ENCODE measurements at places on chromosomes 7 and 10.

DNA sequence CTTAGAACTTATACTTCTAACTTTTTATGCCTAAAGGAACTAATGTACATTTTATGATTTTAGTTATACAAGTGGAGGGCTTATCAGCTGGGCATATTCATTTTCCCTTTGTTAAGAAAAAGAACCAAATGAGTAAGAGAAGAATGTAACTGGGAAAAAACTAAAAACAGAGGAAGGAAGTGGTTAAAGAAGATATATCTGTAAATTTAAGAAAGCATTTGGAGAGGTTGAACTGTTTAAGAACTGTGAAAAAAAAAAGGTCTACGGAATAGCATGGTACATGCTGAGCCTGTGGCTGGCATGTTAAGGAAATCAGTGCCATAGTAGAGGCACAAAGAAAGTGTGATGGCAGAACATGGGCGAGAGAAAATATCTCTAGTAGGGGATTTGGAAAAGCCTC lies 6.2 kb downstream of the MDFIC start:
- DNase-seq = no peak

DNA sequence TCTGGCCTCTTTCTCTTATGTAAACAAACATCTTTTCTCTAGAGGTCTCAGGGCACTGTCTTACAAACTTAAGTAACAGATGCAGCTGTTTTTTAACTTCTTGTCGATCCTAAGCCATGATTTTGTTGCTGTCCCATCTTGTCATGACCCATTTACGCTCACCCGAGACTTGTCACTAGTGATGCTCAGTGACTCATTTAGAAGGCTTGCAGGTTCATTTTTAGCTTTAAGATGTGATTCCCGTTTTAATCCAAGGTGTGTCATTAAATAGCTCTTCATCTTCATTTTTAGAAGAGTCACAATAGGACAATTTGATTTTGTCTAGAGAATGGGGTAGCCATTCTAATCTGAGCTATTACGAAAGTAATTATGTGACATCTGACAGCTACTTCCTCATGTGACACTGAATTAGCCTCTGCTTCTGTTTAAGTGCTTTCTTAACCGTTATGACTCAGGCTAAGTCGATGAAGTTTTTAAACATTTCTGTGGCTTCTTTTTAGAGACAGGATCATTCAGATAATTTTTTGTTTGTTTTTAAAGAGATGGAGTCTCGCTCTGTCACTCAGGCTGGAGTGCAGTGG lies 42.7 kb downstream of the SPDYE5 start:
- DNase-seq = no peak

DNA sequence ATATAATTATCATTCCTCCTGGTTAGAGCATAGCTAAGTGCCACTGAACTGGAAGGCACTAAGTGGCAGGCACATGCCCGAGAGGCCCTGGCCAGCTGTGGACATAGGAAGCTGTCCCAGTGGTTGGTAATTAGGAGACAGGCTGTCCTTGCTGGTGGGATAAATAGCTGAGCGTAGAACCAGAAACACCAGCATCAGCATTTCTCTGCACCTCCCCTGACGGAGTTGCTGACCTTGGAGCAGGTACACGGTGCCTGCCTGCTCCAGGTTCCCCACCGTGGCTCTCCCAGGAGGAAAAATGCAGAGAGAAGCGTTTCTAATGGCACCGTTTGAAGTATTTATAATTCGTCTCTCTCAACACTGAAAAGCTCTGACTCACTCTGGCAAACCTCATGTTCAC lies 5.6 kb upstream of the ABLIM1 start:
- no peak for DNase-seq

GRCh38 chr10:91799612-91799975 lies 1.4 kb downstream of the TNKS2 start:
- no peak for DNase-seq

GRCh38 chr7:16619979-16620408 lies 25.6 kb downstream of the ANKMY2 start:
- DNase-seq = no peak

DNA sequence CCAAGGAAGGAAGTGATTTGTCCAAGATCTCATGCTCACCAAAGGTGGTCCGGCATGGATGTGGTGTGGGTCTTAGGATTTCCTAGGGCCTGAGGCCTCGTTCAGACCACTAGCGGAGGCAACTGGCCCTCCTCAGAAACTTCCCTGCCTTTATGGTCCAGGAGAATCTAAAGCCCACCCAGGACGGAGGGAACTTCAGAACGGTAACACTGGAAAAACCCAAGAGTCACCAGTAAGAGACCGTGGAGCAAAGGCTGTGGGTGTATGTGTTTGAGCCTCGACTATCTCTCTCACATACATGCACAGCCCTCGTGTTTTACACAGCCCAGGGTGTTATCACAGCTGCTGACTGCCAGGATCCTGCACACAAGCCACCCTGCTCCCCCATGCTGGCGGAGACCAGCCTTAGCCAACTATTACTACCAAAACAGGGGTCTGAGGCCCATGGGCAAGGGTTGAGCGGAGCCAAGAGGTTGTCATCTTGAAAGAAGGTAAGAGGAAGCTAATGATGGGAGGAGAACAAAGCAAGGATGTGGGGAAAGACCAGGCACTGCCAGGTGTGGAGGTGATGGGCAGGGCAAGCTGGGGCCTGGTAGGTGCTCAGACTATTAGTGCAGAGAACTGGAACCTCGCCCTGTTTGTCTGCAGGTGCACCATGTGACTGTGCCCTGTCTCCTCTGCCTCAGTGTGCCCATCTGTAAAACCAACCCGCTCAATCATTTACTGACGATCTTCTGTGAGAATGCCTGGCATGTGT lies 170.2 kb upstream of the ZMIZ1 start:
- DNase-seq = no peak

DNA sequence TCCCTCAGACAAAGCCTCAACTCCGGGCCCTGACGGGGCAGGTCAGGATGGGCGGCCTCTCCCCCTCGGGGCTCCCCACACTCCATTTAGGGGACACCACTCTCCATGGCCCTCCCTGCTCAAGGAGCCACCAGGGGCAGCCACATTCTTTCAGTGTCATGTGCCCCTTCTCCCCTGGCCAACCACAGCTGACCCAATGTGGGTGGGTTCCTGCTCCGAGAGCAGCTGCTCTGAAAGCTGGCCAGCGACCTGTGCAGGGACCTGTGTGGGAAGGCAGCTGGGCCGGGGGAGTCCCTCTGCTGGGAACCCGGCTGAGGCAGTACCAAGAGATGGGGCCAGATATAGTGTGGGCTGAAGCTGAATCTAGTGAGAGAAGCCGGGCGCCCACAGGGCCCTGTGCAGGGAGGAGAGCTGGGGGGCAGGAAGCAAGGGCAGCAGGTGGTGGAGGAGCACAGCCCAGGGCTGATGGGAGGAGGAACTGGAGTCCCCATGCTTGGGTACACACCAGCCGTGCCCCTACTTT lies 40.6 kb upstream of the NPFFR1 start:
- no peak for DNase-seq

GRCh38 chr10:104350127-104350635 lies 3.5 kb upstream of the CFAP58 start:
- DNase-seq = no peak

- no peak for DNase-seq
Measured at GRCh38 chr10:31952066-31952465, 23.4 kb upstream of the ARHGAP12 start.
